ENCODE measurements at places on chromosomes 16 and 17. TPM values are rescaled to one million over a fixed set of nuclear protein-coding genes. Genes with fewer than 3 reads are reported as not detected.

The ZNF469 gene
- 0.64 TPM for total RNA-seq

- no peak for DNase-seq
Measured at GRCh38 chr17:51463353-51463752, 203.0 kb downstream of the UTP18 start.

The KRT31 gene
- not detected for total RNA-seq

DNA sequence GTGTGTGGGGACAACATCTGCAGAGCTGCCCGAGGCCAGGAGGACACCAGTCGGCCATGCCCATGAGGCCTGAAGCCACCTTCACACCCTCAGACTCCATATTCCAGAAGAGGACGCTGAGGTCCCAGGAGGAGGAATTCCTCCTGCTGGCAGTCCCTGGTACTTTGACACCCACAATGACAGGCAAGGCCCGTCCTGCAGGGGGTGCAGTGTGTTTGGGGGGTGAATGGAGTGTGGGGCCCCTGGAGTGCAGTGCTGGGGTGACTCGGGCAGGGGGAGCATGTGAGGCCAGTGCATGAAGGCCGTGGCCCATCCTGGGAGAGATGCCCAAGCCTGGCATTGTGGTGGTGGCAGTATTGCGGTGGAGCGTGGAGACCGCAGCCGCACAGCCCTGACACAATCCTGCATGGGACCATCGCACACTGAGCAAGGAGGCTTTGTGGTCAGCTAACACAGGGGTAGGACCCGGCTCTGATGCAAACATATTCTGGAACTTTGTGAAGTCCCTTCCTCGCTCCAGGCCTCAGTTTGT lies 52.2 kb downstream of the ZDHHC7 start:
- DNase-seq: no peak

GRCh38 chr16:79329166-79329521 lies 271.4 kb downstream of the MAF start:
- no peak for DNase-seq

GRCh38 chr16:88539261-88539651 lies 30.9 kb upstream of the ZC3H18 start:
- no peak for DNase-seq

- DNase-seq: no peak
Measured at GRCh38 chr17:34172390-34172918, 82.6 kb upstream of the CCL2 start.

DNA sequence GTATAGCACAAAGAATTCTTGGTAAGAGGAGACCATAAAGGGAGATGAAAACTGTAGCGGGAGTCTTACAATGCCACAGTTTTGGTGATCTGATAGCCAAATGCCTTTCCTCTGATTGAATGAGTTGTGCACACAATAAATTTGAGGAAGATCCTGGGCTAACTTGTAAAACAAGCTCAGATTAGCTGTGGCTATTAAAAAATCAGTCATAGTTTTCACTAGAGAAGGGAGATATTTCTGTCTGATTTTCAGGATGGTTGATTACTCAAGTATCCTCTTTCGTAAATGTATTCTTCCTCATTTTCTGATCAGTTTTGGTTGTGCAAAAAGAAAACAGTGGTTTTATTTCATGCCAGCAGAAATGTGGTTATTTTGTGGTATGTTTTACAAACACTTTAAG lies 9.1 kb upstream of the METTL9 start:
- DNase-seq: no peak

GRCh38 chr17:6577686-6578263 lies 21.4 kb upstream of the PITPNM3 start:
- no peak for DNase-seq

GRCh38 chr16:80260906-80261311 lies 279.9 kb upstream of the DYNLRB2 start:
- no peak for DNase-seq

The NTN1 gene
- total RNA-seq: not detected

GRCh38 chr16:105521-105920 lies 27.5 kb downstream of the MPG start:
- DNase-seq: no peak

DNA sequence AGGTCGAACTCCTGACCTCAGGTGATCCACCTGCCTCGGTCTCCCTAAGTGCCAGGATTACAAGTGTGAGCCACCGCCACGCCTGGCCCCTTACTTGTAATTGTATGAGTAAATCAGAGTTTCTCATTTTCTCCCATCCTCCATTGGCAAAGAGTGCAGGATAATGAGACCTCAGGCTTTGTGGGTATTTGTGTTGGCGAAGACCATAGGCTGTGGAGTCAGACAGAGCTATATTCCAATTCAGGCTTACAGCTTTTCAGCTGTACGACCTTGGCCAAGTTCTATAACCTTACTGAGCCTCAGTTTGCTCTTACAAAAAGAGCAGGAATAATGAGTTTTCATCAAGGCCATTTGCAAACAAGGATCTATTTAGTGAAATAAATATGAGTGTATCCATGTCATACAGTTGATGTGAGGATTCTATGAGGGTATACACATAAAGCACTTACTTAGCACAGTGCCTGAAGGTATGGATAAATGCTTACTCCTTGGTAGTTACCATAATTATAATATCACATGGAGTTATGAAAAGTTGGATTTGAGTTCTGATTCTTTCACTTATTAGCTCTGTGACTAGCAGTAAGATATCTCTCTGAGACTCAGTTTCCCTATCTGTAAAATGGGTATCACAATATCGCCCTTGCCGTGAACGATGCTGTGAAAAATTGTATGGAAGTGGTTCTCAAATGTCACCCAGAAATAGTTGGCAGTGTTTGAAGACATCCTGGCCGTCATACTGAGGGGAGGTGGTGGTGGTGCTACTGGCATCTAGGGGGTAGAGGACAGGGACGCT lies 25.6 kb upstream of the CPPED1 start:
- no peak for DNase-seq

The MYOCD gene
- not detected for total RNA-seq

DNA sequence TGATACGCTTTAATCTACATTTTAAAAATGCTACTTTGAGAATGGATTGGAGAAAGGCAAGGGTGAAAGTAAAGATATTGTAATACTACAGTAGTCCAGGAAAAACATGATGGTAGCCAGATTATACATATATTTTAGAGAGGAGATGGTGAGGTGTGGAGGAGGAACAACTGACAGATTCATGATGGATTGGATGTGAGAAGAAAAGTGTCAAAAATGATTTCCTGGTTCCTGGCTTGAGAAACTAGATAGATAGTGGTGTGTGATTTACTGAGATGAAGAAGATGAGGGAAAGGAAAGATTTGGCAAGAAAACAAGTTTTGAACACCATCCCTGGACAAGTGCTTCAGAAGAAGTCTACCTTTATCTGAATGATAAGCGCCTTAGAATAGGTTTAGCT lies 80.5 kb downstream of the CHD9 start:
- DNase-seq: no peak

GRCh38 chr17:14664511-14664910 lies 363.6 kb downstream of the HS3ST3B1 start:
- DNase-seq: no peak

DNA sequence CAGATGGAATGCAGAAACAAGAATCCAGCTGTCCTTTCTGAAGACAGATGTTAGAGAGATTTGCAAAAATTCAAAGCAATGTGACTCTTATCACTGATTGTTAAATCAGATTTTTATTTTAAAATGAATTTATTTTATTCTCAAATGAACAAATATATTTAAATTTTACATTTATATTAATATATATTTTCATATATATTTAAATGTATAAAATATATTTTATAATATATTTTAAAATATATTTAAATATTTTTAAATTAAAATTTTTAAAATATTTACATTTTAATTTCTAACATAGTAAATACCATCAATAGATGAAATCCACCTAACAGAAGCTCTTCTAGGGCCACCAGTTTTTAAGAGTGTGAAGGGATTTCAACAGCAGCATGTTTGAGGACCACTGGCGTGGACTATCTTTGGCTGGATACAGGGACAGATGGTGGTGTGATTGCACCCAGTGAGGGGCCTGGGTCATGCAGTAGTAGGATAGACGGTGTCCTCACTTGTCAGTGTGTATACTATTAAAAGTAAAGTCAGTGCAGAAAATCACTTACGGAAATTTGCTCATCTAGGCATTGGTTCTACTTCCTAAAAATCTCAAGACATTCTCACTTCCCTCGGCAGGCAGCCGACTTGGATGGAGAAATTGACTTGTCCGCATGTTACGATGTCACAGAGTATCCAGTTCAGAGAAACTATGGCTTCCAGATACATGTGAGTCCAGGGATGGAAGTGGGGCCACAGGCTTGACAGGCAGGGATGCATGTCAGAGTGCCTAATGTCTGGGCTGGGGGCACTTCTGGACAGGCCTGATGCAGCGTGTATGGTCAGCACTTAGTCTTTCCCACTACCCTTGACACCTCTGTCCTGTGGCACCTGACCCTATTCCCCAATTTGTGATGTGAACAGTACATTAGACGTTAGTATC lies 56.3 kb downstream of the PLD6 start:
- DNase-seq: no peak

DNA sequence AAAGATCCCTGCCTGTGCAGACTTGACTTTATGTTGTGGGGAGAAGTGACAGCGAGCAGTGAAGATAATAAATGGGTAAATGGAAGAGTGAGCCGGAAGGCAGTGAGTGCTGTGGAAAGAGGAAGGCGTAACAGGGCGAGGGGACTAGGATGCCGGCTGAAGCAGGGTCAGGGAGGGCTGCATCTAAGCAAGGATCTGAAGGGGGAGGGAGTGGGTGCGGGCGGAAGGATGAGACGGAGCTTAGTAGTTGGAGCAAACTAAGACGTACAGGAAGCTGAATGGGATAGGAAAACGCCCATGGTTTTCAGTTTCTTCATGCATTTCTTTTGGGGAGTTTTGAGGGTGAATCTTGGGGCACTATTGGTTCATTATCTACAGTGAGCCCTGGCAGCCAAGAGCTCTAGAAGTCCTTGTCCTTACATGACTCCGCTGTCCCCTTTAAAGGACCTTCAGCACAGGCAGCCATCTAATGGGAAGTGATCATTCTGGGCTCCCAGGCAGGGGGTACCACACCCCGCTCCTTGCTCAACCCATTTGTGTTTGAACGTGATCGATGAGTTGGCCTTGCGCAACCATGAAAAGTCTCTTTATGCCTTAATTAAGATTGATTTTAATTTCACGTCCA lies 10.4 kb upstream of the NAT9 start:
- DNase-seq: no peak

The ESRP2 gene
- 0.14 TPM for total RNA-seq

Measured in CD4-positive, alpha-beta memory T cell (primary cell).